ENCODE measurements at places on chromosomes 4 and X.

GRCh38 chrX:45847961-45848360 lies 647.3 kb upstream of the DIPK2B start:
- no peak for DNase-seq

DNA sequence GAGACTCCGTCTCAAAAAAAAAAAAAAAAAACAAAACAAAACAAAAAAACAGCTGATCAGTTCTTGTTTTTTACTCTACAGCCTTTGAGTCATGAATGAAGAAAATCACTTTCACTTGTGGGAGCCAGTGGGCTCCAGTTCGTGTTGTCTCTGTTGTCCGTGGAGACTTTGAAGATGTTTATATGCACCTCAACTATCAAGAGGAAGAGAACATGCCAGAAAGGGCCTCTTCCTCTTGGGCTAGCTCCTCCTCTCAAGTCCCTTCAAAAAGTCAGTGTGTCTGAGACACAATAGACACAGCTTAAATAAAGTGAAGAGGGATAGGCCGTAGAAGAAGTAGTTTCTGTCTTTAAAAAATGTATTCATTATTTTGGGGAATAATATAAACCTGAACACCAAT lies 182.7 kb downstream of the KDR start:
- DNase-seq: no peak

GRCh38 chrX:50770702-50771101 lies 43.3 kb downstream of the SHROOM4 start:
- DNase-seq: no peak

DNA sequence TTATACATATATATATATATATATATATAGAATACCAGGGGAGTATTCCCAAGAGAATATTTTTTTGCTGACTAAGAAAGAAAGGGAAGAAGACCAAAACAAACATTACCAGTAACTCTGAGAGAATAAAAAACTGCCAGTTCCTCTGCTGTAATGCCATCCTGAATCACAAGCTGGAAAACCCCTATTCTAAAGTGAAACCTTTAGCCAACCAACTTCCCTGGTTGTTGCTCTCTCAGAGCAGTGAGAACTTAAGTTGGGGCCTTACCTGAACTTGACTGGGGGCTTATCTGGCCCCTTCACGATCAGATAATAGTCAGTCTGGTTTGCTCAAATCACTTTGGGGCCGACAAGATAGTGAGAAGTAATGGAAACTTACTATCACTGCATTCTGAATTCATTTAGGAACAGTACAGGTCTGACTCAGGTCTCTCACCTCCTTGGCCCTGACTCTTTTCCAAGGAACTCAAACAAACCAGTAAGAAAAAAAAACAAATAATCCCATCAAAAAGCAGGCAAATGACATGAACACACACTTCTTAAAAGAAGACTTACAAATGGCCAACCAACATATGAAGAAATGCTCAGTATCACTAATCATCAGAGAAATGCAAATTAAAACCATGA lies 62.5 kb downstream of the CD40LG start:
- no peak for DNase-seq
